Left hindlimb (tissue), 1 donor: ENCODE measurements at places on chromosomes 12 and 14.

DNA sequence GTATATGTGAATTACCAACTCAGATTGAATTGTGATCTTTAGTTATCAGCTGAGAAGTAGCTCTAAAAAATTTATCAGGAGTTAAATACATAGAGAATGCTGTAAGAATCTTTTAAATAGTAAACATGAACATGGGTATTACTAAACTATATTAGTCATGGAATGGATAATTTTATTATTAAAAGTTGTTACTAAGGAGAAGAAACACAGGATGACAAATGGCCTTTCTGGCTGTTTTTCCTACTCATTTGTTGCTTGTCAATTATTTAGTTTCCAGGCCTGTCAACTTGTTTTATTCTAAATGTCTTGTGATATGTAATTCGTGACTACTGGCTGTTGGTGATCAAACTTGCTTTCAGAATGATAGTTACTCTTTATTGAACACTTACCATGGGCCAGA, 58.7 kb downstream of the KTN1 start:
- DNase-seq: no peak

GRCh38 chr12:121465921-121466793, 66.2 kb downstream of the RNF34 start:
- no peak for DNase-seq

- no peak for DNase-seq
Observed at GRCh38 chr14:29042551-29042950, 276.0 kb downstream of the FOXG1 start.

DNA sequence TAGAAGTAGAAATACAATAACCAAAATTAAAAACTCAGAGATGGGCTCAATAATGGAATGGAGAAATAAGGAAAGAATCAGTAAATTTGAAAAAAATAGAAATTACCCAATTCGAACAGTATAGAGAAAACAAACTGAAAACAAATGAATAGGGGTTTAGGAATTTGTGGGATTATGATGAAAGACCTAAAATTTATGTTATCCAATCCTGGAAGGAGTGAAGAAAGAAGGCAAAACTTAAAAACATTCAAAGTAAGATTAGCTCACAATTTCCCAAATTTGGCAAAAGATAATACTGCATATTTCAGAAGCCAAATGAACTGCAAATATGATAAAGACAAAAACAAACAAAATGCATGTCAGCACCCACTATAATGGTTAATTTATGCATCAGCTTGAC, 177.1 kb downstream of the CCDC91 start:
- DNase-seq: no peak

DNA sequence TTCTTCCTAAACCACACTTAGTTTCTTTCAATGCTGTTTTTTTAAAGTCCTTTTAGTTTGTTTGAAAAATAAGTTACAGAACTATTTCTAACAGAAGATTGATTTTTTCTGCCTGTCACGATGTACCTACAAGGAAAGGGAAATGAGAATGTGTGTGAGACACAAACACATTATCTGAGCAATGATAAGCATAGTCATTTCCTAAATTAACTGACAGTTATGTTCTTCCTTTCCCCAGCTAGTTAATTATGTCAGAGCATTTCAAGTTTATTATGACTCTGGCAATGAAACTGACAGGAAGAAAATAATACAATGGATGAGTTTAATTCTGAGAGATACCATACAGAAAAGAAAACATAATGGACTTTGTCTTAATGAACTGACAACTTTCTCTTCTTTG, 21.3 kb upstream of the LDHB start:
- DNase-seq: no peak

DNA sequence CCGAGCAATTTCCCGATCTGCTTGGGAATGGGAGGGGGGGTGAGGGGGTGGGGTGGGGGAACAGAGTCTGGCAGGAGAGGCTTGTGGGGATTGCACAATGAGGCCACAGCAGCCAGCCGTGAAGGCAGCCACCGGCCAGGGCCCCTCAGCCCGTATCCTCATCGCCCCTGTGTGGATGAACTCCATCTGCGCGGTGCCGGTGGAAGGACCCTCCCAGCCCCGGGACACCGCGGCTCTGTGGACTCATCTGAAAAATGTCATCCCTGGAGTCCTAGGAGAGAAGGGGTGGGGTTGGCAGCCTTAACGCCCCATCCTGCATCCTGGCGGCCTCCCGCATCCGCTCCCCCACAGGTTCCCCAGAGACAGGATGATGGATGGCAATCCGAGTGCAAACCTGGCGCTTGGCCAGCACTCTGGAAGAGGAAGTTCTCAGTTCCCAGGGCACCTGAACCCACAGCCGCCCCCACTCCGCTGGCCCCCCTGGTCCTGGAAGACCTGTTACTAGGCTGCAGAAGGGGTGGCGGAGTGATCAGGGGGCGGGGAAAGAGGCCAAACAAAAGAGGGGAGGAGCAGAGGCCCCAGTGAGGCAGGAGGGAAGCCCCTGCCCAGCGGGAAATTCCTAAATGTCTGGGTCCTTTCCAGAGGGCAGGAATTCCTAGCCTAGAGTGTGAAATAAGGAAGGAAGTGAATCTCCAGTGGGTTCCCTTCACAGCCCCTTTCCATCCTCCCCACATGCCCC, 1.2 kb upstream of the TNFAIP2 start:
- DNase-seq: peak; percentile 88
